H9 (cell line): ENCODE measurements at places on chromosomes 4 and X.

- DNase-seq: peak; percentile 72
These were observed 147.4 kb downstream of the SMIM20 start for GRCh38 chr4:26061248-26061986.

DNA sequence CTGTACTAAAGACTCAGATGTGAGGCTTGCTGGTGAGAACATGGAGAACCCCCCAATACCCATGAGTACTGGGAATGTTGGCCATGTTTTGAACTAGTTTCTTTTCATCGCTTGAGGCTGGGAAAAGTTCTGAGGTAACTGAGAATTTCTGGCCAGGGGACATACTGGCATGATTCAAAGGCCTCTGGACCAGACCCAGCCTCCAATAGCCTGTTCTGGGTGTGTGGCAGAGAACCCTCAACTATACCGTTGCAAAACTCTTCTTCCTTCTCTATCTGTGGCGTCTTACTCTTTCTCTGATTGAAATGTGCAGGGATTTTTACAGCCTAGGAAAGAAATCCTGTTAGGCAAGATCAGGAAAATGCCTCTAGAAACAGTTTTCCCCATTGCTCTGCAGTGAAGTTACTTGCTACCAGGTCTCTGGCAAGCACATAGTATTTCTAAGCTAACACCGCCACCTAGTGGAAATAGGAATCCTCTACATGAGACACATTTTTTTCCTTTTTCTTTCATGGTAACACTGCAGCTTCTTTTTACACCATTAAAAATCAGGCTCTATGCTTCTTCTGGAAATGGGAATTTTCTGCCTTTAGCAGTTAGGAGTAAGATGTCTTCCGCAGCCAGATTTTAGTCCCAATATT lies 170.7 kb upstream of the ZCCHC13 start:
- no peak for DNase-seq

GRCh38 chrX:110162867-110163266 lies 155.0 kb downstream of the AMMECR1 start:
- no peak for DNase-seq

GRCh38 chrX:117400839-117401238 lies 715.8 kb downstream of the KLHL13 start:
- DNase-seq: no peak

- DNase-seq: no peak
These were observed 53.7 kb upstream of the RBPJ start for GRCh38 chr4:26267087-26267486.

- DNase-seq: no peak
These were observed 63.8 kb downstream of the SEPSECS start for GRCh38 chr4:25096251-25096980.

- DNase-seq: no peak
These were observed 241.1 kb downstream of the GRXCR1 start for GRCh38 chr4:43133566-43133965.

DNA sequence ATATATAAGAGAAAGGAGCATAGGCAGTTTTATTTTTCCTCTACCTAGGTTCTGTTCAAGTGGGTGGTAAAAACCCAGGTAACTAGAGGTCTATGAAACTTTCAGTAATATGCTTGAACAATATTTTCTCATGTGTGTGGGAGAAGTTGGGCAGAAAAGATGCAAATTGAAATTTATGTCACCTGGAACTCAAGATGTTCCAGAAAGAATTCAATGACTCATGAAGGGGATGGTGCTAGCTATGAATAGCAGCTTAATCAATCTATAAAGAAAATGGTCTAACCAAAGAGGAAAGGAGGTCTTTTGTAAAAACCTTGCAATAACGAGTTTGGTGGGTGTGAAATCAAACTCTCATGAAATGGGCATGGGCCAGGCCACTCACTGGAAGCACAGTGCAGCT lies 263.8 kb downstream of the INPP4B start:
- no peak for DNase-seq

DNA sequence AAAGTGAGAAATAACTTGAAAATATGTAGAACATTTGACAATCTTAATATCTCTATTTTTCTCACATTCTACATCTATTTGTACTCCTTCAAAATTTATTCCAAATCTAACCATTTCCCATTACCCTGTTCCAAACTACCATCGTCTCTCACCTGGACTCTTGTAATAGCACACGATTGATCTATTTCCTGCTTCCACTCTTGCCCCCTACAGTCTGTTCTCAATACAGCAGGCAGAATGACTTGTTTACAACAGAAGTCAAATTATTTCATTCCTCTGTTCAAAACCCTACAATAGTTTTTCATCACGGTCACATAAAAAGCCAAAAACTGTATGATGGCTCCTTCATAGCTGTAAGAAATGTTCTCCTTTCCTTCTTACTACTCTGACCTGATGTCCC lies 21.1 kb upstream of the LUZP4 start:
- DNase-seq: no peak

DNA sequence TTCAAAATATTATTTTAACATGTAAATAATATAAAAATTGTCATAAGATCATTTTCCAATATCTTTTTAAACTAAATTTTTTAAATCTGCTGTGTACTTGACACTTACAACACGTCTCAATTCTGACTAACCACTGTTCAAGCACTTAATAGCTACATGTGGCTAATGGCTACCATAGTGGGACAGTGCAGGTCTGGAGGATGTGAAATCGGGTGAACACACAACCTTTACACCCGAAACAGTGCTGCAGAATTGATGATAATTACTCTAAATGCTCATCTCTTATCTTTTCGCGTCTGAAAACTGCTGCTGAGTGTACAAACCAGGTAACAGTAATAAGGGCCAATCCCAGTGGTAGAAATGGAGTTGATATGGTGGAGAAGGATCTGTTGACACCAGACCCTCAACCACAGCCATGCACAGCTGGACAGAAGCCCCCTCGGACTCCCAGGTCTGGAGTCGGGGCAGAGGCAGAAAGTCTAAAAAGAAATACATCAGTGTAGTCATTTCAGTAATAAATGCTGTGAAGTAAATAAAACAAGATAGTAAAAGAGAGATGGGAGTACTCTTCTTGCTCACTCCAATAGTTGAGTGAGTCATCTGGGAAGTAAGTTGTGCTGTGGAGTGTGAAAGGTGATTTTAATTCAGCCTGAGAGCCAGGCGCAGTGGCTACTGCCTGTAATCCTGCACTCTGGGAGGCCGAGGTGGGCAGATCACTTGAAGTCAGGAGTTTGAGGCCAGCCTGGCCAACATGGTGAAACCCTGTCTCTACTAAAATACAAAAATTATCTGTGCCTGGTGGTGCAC lies 150.0 kb downstream of the CBR4 start:
- DNase-seq: no peak

DNA sequence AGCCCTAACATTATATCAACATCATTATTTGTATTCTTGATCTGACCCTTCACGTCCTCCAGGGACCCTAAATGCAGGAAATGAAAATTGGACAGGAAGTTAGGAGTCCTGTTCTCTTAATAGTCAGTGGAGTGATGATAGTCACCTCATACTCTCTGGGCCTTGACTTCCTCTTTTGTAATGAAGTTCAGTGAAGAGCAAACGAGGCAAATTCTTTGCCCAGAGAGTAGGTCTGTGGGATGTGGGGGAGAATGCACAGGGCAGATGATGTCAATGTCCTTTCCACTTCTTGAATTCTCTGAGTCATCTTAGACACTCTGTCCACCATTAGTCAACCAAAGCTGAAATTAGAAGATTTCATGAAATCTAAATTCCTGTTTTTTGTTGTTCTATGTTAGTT lies 17.1 kb upstream of the GPRIN3 start:
- DNase-seq: no peak

GRCh38 chr4:38241541-38241940 lies 281.3 kb downstream of the PTTG2 start:
- DNase-seq: no peak

DNA sequence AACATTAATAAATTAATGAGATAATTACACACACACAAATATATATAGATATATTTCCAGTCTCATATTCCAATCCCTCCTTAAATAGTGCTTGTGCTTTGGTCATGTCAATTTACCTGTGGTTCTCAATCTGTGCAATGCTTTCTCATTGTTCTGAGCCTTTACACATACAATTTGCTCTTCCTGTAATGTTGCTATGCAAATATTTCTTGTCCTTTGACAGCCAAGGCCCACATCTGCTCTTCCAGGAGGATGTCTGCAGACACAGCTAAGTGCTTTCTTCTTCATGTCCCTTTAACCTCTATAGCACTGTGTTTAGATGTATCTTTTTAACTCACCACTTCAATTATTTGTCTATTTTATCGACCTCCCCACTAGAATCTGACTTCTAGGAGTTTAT lies 67.3 kb upstream of the RAPGEF2 start:
- no peak for DNase-seq

GRCh38 chr4:25713812-25714211 lies 58.2 kb downstream of the SLC34A2 start:
- no peak for DNase-seq

GRCh38 chrX:16852617-16853179 lies 17.5 kb downstream of the RBBP7 start:
- DNase-seq: no peak

DNA sequence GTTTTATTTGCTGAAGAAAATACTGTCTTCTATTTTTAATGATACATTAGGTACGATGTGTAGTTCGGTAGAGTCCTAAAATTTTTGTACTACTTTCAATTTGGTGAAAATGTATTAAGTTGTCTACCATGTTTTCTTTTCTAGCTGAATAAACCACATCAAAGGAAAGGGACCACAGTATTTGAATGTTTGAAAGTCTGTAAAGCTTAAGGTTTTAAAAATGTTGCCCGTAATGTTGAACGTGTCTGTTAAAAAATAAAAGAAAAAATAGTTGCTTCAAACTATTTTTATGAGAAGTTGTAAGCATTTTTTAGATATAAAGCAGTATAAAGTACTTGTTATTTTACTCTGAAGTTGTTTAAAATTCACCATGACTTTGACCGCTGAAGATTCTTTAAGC lies 3.2 kb downstream of the CDKN2AIP start:
- no peak for DNase-seq

DNA sequence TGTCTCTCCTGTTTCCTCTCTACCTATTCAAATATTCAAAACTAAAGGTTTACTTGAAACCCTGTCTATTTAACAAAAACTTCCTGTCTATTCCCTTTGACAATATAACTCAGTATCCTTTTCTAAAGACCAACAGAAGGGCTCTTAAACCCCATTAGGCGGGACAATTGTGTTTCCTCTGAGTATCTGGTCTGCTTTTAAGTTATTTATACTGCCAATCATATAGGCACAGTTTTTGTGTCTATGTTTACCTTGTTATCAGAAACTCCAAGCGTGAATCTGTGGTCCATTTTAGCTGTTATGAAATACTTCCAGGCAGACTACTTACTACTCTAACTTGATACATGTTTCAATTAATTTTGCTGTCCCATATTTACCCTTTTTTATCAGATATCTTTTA lies 350.0 kb upstream of the CTSO start:
- no peak for DNase-seq

DNA sequence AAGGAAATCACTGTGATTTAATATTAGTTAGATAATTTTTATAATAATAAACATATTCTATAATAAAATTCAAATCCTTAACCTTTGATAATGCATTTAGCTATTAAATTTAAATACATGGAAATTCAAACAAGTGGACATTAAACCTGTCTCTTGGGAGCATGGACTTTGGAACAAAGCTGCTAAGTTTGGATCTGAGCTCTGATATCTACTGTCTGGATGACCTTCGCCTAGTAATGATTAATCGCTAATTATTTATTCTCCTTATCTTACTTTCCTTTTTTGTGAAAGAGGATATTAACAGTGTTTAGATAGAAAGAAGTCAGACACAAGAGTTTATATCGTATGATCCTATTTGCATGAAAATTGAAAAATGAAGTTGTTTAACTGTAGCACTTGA lies 980.9 kb downstream of the FSTL5 start:
- no peak for DNase-seq

- no peak for DNase-seq
These were observed 28.5 kb downstream of the SLC25A4 start for GRCh38 chr4:185171373-185172071.

DNA sequence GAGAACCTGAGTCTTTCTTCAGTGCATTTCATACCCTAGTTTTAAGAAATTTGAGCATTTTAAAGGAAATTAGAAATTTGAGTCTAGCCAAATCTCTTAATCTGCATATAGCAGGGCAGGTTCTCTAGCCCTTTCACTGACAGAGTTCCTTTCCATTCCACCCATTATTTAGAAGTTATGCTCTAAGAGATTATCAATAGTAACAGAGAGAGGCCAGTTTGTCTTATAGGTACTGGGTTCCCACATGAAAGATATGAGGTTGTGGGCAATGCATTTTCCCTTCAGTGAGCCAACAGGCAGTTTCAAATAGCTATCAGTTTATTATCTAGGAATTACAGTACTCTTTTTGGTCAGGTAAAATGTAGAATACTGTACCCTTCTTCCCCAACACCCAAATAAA lies 7.3 kb upstream of the GALNT7 start:
- DNase-seq: no peak

DNA sequence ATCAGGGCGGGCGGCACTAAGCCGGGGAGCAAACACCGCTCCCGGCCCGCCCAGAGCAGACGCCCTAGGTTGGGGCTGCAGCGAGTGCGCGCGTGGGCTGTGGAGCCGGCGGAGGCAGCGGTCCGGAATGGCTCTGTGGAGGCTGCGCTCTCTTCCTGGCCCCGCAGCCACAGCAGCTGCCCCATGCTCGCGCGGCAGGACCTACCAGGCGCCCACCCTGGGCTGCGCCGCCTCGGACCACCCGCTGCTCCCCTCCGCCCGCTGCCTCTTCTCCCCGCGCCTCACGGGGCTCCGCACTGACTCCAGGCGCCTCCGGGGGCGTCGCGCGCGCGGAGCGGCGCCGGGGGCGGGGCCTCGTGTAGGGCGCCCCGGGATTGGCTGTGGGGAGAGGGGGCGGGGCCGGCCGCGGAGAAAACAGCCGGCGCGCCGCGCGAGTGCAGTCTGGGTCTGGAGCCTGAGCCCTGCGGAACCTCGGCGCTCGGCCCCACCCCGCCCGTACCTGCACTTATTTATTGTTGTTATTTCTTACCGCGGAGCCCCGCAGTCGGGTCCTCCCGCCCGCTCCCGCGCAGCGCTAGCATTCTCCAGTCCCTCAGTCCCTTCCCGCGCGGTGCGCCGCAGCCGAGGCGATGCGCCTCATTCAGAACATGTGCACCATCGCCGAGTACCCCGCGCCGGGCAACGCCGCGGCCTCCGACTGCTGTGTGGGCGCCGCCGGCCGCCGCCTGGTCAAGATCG lies at the start of gene RASL11B:
Gene RASL11B, plus strand, starts transcription at position 439 of the 738 bp plus-strand sequence. Its CDS starts 191 bp downstream, at position 630.
- peak; percentile 84 for DNase-seq

- peak; percentile 69 for DNase-seq
These were observed 59.7 kb upstream of the MTM1 start for GRCh38 chrX:150508451-150509367.

DNA sequence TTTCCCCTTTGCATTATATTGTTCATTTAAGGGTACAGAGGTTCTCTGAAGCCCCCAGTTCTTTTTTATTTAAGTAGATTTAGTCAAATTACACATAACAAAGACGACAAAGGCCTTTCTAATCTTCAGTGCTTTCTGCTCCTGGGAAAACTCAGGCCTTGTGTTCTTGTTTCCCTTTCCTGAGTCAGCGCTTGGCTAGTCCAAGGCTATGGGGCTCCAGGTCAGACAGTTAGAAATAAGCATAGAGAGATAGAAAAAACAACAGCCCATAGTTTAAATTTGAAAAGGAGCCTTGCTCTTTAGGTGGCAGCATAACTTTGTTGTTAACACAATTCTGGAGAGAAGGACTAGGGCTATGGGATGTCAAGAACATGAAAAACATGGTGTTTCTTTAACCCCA lies 97.3 kb downstream of the PPP1R2C start:
- DNase-seq: peak; percentile 53

GRCh38 chr4:37948542-37948941 lies 11.7 kb upstream of the PTTG2 start:
- DNase-seq: no peak
